ENCODE measurements at places on chromosomes 6 and 20. TPM values are rescaled to one million over a fixed set of nuclear protein-coding genes. Genes with fewer than 3 reads are reported as not detected.

Gene NCR2
- total RNA-seq, result not detected

Gene UST
- total RNA-seq, result 23.9 TPM

DNA sequence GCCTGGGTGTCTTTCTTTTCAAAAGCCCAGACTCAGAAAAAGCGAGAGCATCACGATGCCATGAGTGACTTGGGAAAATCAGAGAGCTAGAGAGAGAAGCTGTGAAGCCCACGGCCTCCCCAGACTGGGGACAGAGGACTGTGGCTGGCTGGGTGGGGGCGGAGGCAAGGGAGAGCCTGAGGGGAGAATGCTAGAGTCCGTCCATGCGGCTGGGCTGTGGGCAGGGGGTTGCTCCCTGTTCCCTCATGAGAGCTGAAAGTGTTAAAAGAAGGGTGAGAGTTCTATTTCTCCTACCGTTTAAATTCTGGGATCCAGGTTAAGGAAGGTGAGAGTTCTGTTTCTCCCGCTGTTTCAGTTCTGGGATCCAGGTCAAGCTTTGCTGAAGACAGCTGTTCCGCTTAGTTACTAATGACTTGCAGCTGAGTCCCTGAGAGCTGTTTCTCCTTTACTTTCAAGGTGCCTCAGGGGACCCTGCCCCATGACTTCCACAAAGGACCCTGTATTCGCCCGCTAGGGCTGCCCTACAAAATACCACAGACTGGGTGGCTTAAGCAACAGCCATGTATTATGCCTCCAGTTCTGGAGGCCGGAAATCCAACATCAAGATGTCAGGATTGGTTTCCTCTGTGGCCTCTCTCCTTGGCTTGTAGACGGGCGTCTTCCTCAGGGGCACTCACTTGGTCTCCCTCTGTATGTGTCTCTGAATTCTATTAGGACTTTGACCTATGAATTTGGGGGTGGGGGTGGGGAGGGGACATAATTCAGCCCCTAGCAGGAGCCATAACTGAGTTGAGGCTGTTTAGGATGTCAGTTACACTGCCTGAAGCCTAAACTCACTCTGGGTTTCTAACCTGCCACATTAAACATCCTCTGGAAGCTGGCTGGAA, 127.0 kb downstream of the PXDC1 start:
- DNase-seq, result no peak

Gene B3GAT2
- total RNA-seq, result 22.9 TPM

Gene PDYN
- total RNA-seq, result 1.2 TPM

Gene SLC22A16
- total RNA-seq, result 0.66 TPM

DNA sequence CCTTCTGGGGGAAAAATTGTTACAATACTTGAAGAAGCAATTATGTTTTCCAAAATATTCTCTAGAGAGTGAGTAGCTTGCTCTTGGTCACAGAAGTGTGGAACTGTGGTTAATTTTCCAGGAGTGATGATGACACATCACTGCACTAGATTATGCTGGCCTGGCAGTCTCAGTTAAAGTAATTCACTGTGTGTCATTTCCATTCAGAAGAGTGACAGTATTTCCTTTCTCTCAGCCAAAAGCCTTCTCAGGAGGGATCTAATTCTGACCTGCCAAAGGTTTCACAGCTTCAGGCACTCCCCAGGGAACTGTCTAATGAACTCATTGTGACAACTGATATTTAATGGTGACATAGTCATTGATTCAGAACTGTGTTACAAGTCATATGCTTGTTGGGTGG, 517.5 kb downstream of the TBC1D32 start:
- DNase-seq, result no peak

DNA sequence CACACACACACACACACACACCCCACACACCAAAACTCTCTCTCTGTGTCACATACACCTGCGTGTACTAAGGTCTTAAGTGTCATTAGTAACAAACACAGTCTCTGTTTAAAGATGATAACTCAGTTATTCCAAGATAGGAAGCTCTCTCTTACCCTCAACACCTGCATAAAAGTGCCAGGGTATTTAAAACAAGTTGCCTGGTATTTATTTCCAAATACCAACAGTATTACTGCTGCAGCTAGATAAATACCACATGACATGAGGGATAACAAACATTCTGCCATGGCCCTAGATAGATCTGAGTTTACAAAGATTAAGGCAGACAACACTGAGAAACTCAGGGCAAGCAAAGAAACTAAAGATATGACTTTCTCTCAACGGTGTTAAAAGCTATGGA, 118.5 kb downstream of the SIM1 start:
- no peak for DNase-seq

Gene BPIFB3
- not detected for total RNA-seq

Data from spinal cord (tissue), 10 donors.